ENCODE measurements at places on chromosomes 12 and 14. TPM values are rescaled to one million over a fixed set of nuclear protein-coding genes. Genes with fewer than 3 reads are reported as not detected.

CLEC14A gene
- 0.96 TPM for total RNA-seq

ADAMTS20 gene
- total RNA-seq: 7.0 TPM

KRT83 gene
- not detected for total RNA-seq

LLPH gene
- total RNA-seq: 14.4 TPM

PLEKHG7 gene
- total RNA-seq: not detected

CPNE6 gene
- 0.44 TPM for total RNA-seq

ANG gene
- 1.7 TPM for total RNA-seq

CCDC38 gene
- total RNA-seq: not detected

STAC3 gene
- 12.1 TPM for total RNA-seq

ADCY6 gene
- total RNA-seq: 17.4 TPM

COQ10A gene
- total RNA-seq: 18.9 TPM

FAM181A gene
- not detected for total RNA-seq

TAS2R14 gene
- 3.3 TPM for total RNA-seq

KRT6B gene
- total RNA-seq: not detected

- peaks cover 9% of the 10 kb centered on the region for H3K4me1 ChIP-seq
- peaks cover 2% of the 10 kb centered on the region for H3K36me3 ChIP-seq
- H3K4me3 ChIP-seq: no peak overlapping the region
- H3K27ac ChIP-seq: peak overlapping the region; percentile 48
- DNase-seq: no peak
Observed at GRCh38 chr12:54140588-54141388, 48.0 kb downstream of the SMUG1 start.

DNA sequence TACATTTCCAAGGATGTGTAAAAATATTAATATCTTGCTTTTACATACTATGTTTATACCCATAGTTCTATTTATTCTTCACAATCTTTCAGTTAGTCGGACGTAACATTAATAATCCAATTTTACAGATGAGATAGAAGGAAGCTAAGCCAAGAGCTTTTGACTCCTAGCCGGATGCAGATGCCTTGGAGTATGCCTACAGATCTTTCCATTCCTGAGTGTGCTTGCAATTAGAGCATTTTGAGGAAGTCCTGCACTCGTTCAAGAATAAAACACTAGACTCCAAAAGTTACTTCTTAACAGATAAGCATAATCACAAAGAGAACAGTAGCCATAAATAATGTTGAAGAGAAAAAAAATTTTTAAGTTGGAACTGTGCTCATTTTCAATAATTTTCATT lies 337.6 kb upstream of the CLEC14A start:
- no peaks in the 10 kb centered on the region for H3K36me3 ChIP-seq
- no peak overlapping the region for H3K27ac ChIP-seq
- no peak overlapping the region for H3K4me3 ChIP-seq
- DNase-seq: no peak
- no peaks in the 10 kb centered on the region for H3K27me3 ChIP-seq

- H3K27me3 ChIP-seq: no peaks in the 10 kb centered on the region
- DNase-seq: peak; percentile 56
- H3K4me3 ChIP-seq: no peak overlapping the region
- H3K36me3 ChIP-seq: no peaks in the 10 kb centered on the region
- H3K4me1 ChIP-seq: peaks cover 6% of the 10 kb centered on the region
- no peak overlapping the region for H3K27ac ChIP-seq
Observed at GRCh38 chr12:109433618-109434017, 43.5 kb downstream of the KCTD10 start.

DNA sequence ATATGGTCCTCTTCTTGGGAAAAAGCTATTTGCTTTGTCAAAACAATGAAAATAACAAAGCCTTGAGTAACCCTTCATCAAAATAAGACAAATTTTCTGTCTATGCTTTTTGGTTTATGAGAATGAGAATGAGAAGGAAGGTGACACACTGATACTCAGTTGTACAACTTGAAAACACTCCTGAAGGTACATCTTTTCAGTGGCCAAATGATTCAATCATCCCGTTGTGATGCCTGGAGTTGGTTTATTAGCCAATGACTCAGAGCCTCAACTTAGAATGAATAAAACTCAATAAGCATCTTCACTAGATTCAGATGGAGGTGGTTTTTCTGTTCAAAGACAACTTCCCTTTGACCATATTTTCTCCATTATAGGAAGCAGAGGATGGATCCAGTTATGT lies 7.8 kb upstream of the CALM1 start:
- H3K27ac ChIP-seq: no peak overlapping the region
- H3K4me3 ChIP-seq: no peak overlapping the region
- no peak for DNase-seq
- H3K27me3 ChIP-seq: no peaks in the 10 kb centered on the region

DNA sequence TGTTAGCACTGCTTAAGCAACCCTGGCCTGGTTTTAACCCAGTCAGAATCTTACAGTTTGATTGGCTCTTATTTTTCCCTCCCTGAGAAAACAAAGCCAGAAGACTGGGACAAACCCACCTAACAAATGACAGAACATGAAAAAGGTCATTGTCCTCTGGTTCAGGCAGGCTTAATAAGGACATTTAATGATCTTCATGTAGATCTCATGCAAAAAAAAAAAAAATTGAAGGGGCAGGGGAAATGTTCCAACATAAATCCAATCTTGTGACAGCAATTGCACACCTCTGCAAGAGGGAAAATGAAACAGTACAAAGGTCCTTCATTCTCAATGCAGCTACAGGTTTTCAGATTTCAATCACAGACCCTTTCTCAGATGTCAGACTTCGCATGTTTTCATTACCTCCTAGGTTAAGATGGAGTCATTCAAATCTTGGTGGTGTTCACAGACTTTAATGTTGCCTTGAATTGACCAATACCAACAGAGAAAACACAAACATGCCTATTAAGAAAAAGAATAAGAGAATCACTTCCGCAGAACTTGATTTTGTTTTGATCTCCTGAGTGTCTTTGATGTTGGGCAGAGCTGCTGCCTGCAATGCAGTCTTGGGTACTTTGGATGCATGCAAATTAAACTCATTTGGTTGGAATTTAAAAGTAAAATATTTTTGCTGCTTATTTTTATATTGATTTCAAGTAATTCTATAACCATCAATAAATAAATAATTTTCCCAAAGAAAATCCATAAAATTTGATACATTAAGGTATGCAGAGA lies 359.0 kb downstream of the BTG1 start:
- DNase-seq: no peak
- no peaks in the 10 kb centered on the region for H3K27me3 ChIP-seq
- H3K4me1 ChIP-seq: no peaks in the 10 kb centered on the region
- H3K4me3 ChIP-seq: no peak overlapping the region
- no peak overlapping the region for H3K27ac ChIP-seq

- no peak for DNase-seq
- no peak overlapping the region for H3K4me3 ChIP-seq
- no peak overlapping the region for H3K27ac ChIP-seq
- H3K4me1 ChIP-seq: no peaks in the 10 kb centered on the region
- no peaks in the 10 kb centered on the region for H3K36me3 ChIP-seq
Observed at GRCh38 chr12:52673217-52673616, 7.0 kb downstream of the KRT1 start.

DNA sequence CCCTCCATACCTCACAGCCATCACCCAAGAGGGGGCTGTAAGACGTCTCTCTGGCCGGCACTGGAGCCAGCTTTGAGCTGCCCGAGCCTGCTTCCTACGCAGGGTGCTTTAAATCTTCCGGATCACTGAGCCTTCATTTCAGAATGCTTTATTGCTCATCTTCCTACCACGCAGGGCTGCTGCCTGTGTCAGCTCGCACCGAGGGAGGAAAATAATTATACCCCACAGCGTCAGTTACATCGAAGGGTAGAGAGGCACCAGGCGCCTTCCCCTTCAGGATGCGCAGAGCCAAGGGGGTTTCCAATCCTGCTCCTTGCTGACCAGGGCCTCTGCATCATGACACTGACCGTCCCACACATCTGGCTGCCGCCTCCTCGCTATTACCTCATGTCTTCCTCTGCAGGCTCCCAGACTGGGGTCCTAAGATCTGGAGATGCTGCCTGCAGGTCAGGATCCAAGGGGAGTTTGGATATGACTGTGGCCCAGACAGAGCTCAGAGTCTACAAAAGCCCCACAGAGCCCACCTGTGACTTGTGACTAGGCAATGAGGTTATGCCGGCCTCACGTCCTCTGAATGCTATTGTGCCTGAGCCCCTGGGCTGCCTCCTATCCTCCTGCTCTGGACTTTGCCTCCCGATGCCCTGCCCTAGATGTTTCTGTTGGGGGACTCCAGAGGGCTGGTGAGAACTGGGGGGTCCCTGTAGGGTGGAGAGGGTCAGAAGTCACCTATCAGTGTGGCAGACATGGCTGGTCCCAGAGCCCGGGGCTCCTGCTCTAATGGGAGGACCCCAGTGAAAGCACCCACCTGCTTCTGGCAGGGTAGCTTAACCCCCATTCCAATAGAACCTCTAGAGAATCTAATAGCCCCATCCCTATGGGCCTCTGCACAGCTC lies 220.3 kb upstream of the RTL1 start:
- DNase-seq: no peak
- H3K4me1 ChIP-seq: peaks cover 4% of the 10 kb centered on the region
- no peak overlapping the region for H3K4me3 ChIP-seq
- H3K27me3 ChIP-seq: peaks cover 3% of the 10 kb centered on the region

- no peaks in the 10 kb centered on the region for H3K27me3 ChIP-seq
- DNase-seq: no peak
- no peaks in the 10 kb centered on the region for H3K36me3 ChIP-seq
Observed at GRCh38 chr12:129520739-129521138, 383.1 kb downstream of the TMEM132D start.

DNA sequence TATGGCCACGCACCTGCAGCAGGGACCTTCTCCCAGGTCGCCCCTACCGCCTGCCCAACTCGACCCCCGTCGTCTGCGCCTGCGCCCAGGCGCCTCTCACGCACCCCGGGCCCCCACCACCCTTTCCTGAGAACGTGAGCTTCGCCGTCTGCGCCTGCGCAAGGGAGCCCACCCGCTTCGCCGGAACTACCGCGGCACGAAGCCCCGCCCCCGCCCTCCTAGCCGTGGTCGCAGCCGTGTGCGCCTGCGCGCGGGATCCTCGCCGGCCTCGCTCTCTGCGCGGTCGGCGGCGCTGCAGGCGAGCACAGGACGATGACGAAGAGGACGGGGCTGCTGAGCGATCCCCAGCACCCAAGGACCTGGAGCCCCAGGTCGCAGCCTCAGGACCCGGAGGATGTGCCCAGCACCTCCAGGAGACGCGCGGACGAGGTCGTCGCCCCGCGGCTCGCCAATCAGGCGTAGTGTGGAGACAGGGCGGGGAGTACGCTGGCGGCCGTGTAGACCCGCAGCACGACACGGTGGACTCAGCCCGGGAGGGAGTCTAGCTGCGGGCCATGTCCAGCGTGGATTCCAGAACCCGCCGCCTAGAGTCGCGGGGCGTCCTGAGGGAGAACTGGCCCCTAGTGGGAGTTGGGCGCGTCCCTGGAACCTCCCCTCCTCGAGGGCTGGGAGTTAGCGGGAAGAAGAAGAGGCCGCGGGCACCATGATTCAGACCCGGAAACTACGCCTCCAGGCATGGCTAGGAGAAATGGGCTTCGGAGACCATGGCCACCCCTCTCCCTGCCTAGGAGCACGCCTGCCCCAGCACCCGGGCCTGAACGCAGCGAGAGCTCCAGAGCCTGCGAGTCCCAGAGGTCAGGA lies 1120.8 kb upstream of the TMEM132C start:
- no peaks in the 10 kb centered on the region for H3K27me3 ChIP-seq
- peak overlapping the region; percentile 68 for H3K27ac ChIP-seq
- H3K4me1 ChIP-seq: no peaks in the 10 kb centered on the region
- peak overlapping the region; percentile 81 for H3K4me3 ChIP-seq
- DNase-seq: peak; percentile 86

GRCh38 chr14:72618424-72618823 lies 275.5 kb downstream of the DPF3 start:
- H3K4me1 ChIP-seq: peaks cover 13% of the 10 kb centered on the region
- DNase-seq: no peak
- no peak overlapping the region for H3K4me3 ChIP-seq
- peaks cover 3% of the 10 kb centered on the region for H3K27me3 ChIP-seq
- no peaks in the 10 kb centered on the region for H3K36me3 ChIP-seq

DNA sequence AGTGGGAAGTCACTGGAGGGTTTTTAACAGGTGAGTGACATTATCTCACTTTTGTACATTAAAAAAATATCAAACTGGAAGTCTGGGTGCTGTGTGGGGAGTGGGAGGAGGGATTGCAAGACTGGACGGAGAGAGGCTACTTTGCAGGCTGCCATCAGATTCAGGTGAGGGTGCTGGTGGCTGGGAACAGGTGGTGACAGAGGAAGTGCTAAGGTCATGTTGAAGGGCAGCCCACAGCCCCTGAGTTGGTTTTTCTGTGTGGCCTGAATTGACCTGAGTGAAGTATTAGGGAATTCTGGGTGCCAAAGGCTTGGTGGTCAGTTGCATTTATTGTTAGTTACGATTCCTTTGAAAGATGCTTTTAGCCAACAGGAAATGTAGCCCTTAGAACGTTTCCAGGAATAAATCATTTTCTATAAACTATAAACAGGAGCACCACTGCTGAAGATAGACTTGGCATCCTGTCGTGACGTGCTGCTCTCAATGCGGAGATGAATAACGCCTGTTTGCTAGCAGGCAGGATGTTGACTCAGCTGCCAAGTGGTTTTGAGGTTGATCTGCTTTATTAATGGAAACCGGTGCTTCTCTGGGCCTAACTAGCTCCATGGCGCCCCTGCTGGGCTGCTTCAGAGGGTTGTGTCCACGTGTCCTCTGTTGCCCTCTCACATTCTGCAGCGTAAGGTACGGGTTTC lies 707.5 kb upstream of the TMEM132C start:
- H3K36me3 ChIP-seq: no peaks in the 10 kb centered on the region
- DNase-seq: peak; percentile 51
- no peak overlapping the region for H3K4me3 ChIP-seq
- peaks cover 3% of the 10 kb centered on the region for H3K27me3 ChIP-seq
- no peaks in the 10 kb centered on the region for H3K4me1 ChIP-seq
- H3K27ac ChIP-seq: no peak overlapping the region

GRCh38 chr12:122162976-122163375 lies 11.0 kb downstream of the IL31 start:
- H3K4me3 ChIP-seq: no peak overlapping the region
- no peaks in the 10 kb centered on the region for H3K36me3 ChIP-seq
- H3K27me3 ChIP-seq: peaks cover 1% of the 10 kb centered on the region
- no peak overlapping the region for H3K27ac ChIP-seq
- no peak for DNase-seq

- H3K27me3 ChIP-seq: no peaks in the 10 kb centered on the region
- no peaks in the 10 kb centered on the region for H3K4me1 ChIP-seq
- no peak overlapping the region for H3K27ac ChIP-seq
- H3K4me3 ChIP-seq: no peak overlapping the region
- H3K36me3 ChIP-seq: no peaks in the 10 kb centered on the region
- no peak for DNase-seq
Observed at GRCh38 chr14:52741865-52742264, 11.9 kb downstream of the STYX start.

DNA sequence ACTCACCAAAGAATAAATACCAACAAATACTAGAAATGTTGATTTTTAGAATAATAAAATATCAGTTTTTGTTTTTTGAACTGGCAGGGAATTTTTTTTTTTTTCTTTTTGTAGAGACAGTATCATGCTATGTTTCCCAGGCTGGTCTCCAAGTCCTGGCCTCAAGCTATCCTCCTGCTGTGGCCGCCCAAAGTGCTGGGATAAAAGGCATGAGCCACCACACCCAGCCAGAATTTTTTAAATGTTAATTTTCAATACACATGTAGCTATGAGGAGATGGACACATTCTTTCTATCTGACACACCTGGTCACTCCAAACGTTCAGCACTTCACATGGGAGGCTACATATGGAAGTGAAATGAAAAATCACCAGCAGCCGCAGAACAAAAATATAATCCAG lies 126.8 kb downstream of the ETV6 start:
- H3K36me3 ChIP-seq: no peaks in the 10 kb centered on the region
- no peaks in the 10 kb centered on the region for H3K27me3 ChIP-seq

Measured in glutamatergic neuron (in vitro differentiated cells).